ENCODE measurements at places on chromosomes 2 and 18. TPM values are rescaled to one million over a fixed set of nuclear protein-coding genes. Genes with fewer than 3 reads are reported as not detected.

GRCh38 chr2:69985216-69985615 lies 23.8 kb upstream of the ASPRV1 start:
- DNase-seq, result no peak

GRCh38 chr2:237053066-237053465 lies 32.6 kb upstream of the COPS8 start:
- DNase-seq, result no peak

DNA sequence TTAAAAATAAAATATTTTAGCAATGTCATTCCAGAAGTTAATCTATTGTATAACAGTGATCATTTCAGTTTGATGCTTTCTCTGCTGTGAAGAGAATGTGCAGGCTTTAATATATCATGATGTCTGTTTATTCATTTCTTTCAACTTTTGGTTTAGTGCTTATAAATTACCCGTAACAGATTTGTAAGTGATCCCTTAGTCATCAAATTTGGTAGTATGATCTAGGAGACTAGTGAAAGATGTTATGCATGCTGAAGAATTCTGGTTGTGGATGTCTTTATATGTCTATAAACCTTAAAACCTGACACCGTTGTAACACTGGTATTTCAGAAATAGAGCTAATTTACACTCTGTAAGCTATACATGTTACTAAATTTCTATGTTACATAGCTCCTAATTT lies 260.4 kb downstream of the CPS1 start:
- DNase-seq, result no peak

The RFX8 gene
- 2.1 TPM for polyA plus RNA-seq

The PSTPIP2 gene
- polyA plus RNA-seq, result 5.9 TPM

- no peak for DNase-seq
Observed at GRCh38 chr2:8597559-8598225, 84.2 kb upstream of the ID2 start.

DNA sequence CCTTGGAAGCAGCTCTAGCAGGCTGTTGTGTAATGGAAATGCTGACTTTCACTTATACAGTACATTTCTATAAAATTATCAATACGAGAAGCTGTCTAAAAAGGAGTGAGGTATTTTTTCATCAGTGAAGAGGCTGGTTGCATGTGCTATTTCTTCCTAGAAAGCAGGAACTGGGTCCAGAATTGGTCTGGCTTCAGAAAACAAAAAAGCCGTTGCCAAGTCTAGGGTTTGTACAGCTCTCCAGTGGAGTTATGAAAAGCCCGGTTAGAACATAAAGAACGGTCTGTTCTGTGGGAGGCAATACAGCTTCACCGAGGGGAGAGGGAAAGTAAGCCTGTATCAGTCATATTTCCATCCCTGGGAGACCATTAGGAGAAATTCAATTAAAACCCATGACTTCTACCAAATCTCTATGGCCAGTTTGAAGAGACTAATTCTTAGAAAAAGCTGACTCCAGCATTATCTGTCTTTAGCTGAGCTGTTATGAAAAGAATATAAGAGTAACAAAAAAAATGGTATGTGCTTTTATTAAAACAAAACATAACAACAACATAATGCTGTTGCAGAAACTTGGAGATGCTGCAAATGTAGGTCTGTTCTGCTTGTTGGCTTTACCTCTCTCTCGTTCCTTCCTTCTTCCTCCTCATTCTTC lies 217.0 kb downstream of the CMPK2 start:
- no peak for DNase-seq

GRCh38 chr2:234249034-234249735 lies 198.7 kb downstream of the SPP2 start:
- DNase-seq, result no peak
